ENCODE measurements at places on chromosomes 12 and 14.
A peak's percentile ranks its signal among the peaks of the same experiment; 100 is the strongest.

DNA sequence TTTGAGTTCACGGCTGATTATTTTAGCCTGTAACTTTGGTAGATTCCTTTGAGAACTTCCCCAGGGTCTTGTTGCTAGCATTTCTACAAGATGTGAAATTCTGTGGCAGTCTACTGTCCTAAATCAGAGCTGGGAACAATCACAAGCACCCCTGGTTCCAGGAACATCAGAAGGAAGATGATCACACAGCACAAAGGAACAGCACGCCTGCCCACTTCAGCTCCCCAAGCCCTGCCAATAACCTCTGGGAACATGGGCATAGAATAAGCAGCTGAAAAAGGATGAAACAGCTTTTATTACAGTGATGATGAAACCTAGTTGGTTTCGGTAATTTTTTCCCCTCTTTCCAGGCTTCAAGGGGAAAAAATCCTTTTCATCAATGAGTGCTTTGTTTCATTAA lies 12.3 kb downstream of the GPR19 start:
- no peak for DNase-seq

DNA sequence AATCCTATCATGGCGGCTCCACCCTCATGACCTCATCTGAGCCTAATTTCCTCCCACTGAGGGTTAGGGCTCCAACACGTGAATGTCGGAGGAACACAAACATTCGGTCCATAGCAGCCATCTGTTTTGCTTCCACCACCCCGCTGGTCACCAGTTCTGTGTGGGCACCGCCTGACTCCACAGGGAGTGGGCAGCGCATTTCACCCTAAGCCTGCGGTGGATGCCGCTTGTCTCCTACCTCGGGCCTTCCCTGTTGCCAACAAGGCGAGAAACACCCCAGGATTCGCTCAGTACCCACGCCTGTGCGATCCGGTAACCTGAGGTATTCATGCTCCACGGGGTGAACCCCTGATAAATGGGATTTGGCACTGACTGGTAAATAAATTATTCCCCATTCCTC lies 95.2 kb upstream of the PPP2R5C start:
- no peak for DNase-seq

- peak; percentile 39 for DNase-seq
Measured at GRCh38 chr12:120115692-120116440, 687 bp downstream of the RAB35 start.

GRCh38 chr12:120980800-120981368 lies 2.5 kb downstream of the HNF1A start:
- DNase-seq = no peak

GRCh38 chr12:104321949-104322348 lies 18.4 kb downstream of the EID3 start:
- no peak for DNase-seq

DNA sequence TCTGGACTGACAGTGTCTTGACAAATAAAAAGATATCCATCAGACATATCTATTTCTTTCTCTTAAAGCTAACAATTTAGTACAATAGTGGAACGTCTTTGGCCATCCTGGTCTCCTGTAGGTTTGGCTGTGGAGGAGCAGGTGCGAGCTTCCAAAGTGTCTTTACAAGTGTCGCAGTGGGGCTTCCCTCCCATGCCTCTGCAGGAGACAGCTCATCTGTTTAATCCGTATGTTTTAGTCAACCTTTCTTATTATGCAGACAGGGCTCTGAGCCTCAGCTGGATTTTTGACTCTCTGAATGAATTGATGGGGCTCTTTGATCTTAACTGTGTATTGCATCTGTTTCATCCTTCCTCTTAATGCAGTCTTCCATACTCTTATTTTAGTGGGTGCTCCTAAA lies 57.5 kb downstream of the RMST start:
- no peak for DNase-seq

- no peak for DNase-seq
Measured at GRCh38 chr14:81198651-81199050, 22.1 kb downstream of the GTF2A1 start.

- no peak for DNase-seq
Measured at GRCh38 chr12:12449533-12450025, 92.7 kb downstream of the BORCS5 start.

GRCh38 chr14:99781091-99781490 lies 12.1 kb upstream of the EML1 start:
- no peak for DNase-seq

GRCh38 chr14:71658261-71658860 lies 273.9 kb upstream of the RGS6 start:
- DNase-seq = no peak

DNA sequence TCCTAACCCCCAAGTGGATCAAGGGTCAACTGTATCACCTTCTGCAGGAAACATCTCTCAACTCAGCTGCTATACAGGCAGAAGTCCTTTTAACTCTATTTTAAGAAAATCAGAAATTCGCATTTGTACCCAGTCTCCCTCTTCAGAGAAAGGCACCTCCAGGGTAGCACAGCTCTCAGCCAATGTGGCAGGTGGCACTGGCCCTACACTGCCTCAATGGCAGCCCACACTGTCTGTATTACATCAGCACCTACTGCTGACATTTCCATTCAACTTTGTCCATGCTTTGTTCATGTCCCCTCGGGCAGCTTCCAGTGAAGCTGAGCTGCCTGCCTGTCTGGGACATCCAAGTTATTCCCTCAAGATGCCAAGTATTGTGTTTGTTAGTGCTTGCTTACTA lies 8.8 kb downstream of the SPTSSA start:
- DNase-seq = no peak

GRCh38 chr14:95191445-95192199 lies 34.3 kb upstream of the DICER1 start:
- no peak for DNase-seq

DNA sequence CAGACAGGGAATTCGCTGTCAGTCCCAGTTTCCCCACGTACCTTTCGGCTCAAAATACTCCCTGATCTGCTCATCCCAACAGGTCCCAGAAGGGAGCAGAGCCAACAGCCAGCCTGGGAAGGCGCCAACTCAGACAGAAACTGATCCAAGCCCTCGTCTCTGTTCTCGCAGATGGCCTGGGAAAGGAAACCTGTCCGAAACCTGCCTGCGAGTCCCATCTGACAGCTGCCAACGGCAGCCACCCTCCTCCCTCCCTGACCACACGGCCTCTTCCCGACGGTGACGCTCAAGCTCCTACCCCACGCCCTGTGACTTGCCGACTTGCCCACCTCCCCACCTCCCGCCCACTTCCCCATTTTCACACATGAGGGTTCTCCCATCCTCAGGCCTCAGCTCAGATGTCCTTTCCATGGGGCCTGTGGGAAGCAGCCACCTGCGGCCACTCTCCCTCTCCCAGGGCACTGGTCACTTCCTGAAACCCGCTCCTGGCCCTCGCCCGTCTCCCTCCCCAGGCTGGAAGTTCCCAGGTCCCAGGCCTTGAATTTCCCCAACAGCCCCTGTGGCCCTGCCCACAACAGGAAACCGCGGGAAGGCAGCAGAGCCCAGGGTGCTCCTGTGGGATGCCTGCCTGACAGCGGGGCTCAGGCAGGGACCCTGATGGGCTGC lies 60.9 kb upstream of the FBRSL1 start:
- no peak for DNase-seq

- DNase-seq = no peak
Measured at GRCh38 chr12:42323856-42324255, 2.0 kb downstream of the ZCRB1 start.

- DNase-seq = no peak
Measured at GRCh38 chr12:78155546-78155945, 324.9 kb downstream of the NAV3 start.

DNA sequence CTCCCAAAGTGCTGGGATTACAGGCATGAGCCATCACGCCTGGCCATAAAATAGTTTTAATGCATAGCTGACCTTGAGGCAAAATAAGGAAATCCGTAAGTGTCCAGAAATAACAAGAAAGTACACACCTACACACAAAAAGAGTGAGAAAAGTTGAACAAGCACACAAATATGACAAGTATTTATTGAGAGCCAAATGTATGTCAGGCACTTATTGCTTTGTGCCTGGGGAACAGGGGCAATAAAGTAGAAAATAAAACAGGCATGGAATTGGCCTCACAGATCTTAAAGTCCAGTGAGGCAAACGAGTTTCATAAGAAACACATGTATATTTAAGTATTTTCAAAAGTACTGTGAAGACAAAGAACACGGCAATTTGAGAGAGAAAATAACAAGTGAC lies 103.7 kb downstream of the ERGIC2 start:
- no peak for DNase-seq

GRCh38 chr12:8860165-8860961 lies 37.9 kb downstream of the A2ML1 start:
- peak; percentile 60 for DNase-seq

DNA sequence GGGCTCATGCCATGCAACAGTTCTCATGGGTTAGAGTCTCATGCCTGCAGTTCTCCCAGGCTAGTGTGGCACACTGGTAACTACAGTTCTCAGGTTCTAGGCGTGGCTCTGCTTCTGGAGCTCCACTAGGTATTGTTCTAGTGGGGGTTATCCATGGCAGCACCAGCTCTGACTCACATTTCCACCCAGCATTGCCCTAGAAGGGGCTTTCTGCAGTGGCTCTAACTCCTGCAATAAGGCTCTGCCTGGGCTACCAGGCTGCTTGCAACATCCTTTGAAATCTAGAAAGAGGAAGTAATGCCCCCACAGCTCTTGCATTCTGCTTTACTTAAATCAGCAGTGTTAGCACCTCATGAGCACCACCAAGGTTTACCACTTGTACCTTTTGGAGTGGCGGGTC lies 220.3 kb upstream of the ARID2 start:
- DNase-seq = no peak

DNA sequence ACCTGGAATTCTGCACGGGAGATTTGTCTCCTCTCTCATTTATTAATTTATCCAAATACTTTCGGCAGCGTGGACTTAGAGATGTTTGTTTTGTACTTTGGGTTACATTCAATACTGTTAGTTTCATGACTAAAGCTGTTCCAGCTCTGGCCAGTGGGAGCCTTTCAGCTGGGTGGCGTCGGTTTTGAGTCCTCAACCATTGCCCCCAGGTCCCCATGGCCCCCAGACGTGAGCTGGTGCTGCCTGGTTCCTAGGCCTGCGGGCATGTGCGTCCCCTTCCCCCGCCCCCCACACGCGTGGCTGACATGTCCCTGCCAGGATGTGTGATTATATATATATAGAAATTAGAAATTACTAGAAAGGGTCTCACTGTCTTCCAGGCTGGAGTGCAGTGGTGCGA lies 48.2 kb downstream of the KIF26A start:
- DNase-seq = no peak

DNA sequence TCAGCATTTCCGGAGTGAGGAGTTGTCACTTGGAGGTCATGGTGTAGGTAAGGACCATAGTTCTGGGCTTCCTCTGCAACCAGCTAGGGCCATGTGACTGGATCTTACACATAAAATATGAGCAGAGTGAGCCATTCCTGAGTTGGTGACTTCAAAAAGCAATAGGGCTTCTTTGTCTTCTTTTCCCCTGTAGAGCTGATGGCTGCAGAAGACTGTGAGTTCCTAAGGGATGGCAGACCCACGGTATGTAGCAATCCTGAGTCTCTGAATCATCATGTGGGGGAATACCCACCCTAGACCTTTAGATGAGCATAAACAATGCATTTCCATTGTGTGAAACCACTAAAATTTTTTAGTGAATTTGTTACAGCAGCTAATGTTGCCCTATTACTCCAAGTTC lies 151.1 kb upstream of the TBX3 start:
- DNase-seq = peak; percentile 82

- DNase-seq = no peak
Measured at GRCh38 chr12:85006206-85006605, 29.9 kb downstream of the TSPAN19 start.

- no peak for DNase-seq
Measured at GRCh38 chr12:89762498-89763170, 54.0 kb upstream of the ATP2B1 start.

GRCh38 chr12:17020765-17021164 lies 414.8 kb upstream of the LMO3 start:
- no peak for DNase-seq

GRCh38 chr14:72699852-72700257 lies 194.0 kb downstream of the DPF3 start:
- DNase-seq = no peak

DNA sequence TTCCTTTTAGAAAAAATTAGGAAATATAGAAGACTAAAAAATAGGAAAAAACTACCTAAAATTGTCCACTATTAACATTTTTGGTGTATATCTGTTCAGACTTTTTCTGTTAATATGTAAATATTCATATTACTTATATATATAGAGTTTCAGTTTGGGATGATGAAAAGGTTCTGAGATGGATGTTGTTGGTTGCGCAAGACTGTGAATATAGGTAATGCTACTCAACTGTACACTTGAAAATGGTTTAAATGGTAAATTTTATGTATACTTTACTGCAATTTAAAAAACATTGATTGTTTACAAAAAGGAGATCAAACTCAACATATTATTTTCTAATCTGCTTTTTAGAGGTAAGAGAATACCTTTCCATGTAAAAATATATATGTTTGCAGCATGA lies 200.9 kb downstream of the RAD51B start:
- no peak for DNase-seq

- DNase-seq = no peak
Measured at GRCh38 chr14:68696721-68697495, 96.0 kb downstream of the ZFP36L1 start.

GRCh38 chr14:89983375-89983774 lies 27.6 kb downstream of the TDP1 start:
- DNase-seq = no peak

DNA sequence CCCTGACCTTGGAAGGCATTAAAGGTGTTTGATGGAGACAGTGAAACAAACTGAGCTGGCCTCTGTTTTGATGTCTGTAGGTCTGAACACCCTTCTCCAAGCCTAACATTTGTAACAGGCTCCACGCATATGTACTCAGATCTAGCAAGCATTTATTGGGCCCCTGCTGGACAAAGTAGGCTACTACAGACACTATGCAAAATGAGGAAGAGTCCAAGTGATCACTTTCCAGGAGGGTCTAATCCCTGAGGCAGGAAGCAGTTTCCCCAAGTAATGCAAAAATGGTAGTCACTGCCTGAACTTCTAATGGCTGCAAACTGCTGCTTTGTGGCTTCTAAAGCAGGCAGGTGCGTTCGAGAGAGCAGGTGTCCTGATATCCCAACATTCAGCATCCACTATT lies 405.8 kb downstream of the MED13L start:
- DNase-seq = peak; percentile 47

DNA sequence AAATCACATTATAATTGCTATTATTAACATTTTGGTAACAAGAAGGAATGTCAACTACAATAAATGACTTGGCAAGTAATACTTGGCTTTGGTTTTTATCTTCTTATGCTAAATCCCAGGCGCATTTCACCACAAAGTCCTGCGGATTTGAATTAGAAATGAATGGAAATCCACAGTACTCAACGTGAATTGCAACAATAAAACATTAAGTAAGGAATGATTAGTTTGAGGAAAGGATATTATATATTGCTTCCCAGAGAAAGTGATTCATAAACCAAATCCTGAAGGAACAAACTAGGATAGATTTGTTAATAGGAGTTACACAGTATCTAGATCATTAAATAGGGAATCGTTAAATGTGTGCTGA lies 1089.7 kb downstream of the TRHDE start:
- no peak for DNase-seq
